Stimulated activated CD4-positive, alpha-beta T cell treated with anti-CD3 and anti-CD28 coated beads, Interleukin-15, amount 100 ng/mL, for 24 hours (primary cell): ENCODE measurements at places on chromosomes 13 and 19.
A peak's percentile ranks its signal among the peaks of the same experiment; 100 is the strongest.

GRCh38 chr19:46840498-46840942 lies 10.1 kb downstream of the AP2S1 start:
- peak; percentile 58 for DNase-seq

DNA sequence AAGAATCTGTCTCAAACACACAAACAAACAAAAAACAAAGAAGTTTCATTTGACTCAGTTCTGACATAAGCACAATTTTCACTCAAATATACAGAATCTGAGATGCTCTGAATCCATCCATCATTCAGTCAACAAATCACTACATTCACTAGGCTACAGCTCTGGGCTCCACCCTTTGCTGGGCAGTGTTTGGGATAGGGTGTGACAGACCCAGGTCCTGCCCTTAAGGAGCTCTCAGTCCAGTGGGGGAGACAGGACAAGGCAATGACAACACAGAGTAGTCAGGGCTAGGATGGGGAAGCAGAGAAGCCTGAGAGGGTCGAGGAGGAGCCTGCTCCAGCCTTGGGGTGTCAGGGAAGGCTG lies 45.3 kb downstream of the SPTBN4 start:
- no peak for DNase-seq

- peak; percentile 63 for DNase-seq
Observed at GRCh38 chr19:40217934-40218890, at the start of gene TTC9B. Gene TTC9B, minus strand, starts transcription at chr19:40218384. Its CDS starts 3 bp downstream, at chr19:40218381.

DNA sequence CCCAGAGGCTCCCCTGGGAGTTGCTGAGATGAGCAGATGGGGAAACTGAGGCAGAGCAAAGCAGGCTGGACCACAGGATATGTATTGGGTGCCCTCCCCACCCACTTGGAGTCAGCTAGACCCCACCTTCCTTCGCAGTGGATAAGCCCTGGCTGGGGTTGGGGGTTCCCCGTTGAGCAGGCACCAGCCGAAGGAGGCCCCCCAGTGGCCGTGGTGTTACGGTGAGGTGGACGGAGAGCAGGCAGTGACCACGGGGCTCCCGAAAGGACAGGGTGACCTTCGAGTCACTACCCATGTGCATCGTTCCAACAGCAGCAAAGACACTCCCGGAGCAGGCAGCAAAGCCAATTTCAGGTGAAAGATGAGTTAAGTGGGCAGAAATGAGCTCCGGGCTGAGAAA lies 62.4 kb upstream of the ADGRE5 start:
- no peak for DNase-seq

GRCh38 chr13:30551189-30551588 lies 66.5 kb upstream of the USPL1 start:
- DNase-seq, result no peak
